Tibial artery (tissue), 4 donors: ENCODE measurements at places on chromosomes 3 and 15.
A peak's percentile ranks its signal among the peaks of the same experiment; 100 is the strongest.

- H3K27ac ChIP-seq = no peak overlapping the region
- H3K27me3 ChIP-seq = no peaks in the 10 kb centered on the region
- H3K4me1 ChIP-seq = no peaks in the 10 kb centered on the region
- DNase-seq = no peak
- H3K36me3 ChIP-seq = no peaks in the 10 kb centered on the region
Measured at GRCh38 chr15:77807115-77807514, 174.4 kb upstream of the LINGO1 start.

DNA sequence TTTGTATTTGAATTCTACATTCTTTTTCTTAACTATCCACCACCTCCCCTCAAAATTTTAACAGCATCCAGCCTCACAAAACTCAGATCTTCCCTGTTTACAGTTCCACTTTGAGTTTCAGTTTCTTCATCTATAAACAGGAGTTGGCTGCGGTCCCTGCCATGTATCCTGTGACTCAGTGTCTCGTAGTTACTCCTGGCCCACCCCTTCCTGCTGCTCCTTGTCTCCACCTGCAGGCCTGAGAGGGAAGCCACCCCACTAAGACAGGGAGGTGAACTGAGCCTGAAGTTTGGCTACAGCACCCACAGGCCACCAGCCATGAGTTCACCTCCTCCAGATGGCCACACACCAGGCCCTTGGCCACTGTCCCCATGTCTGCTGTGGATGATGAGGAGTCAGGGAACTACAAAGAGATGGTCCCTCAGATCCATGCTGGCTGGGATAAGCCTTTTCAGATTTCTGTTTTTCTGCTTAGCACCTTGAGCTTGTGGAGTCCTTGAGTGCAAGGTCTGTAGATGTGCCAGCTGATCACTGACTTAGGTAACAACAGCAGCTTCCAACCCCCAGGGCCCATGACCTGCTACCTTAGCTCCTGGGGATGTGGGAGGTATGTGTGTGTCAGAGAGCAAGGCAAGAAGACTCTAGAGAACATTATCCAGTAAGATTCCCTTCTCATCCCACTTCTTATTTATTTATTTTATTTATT lies 37.5 kb downstream of the CD86 start:
- H3K4me1 ChIP-seq = no peaks in the 10 kb centered on the region
- DNase-seq = no peak
- H3K27ac ChIP-seq = no peak overlapping the region
- H3K27me3 ChIP-seq = no peaks in the 10 kb centered on the region
- no peak overlapping the region for H3K4me3 ChIP-seq

- DNase-seq = no peak
- no peak overlapping the region for H3K4me3 ChIP-seq
Measured at GRCh38 chr3:106518516-106518915, 649.7 kb upstream of the CBLB start.

- H3K27ac ChIP-seq = no peak overlapping the region
- H3K27me3 ChIP-seq = no peaks in the 10 kb centered on the region
- H3K4me3 ChIP-seq = no peak overlapping the region
Measured at GRCh38 chr3:23819599-23820360, 14.0 kb downstream of the UBE2E1 start.

GRCh38 chr15:87287156-87287555 lies 969.4 kb downstream of the NTRK3 start:
- H3K4me1 ChIP-seq = no peaks in the 10 kb centered on the region
- no peaks in the 10 kb centered on the region for H3K36me3 ChIP-seq
- no peak for DNase-seq

DNA sequence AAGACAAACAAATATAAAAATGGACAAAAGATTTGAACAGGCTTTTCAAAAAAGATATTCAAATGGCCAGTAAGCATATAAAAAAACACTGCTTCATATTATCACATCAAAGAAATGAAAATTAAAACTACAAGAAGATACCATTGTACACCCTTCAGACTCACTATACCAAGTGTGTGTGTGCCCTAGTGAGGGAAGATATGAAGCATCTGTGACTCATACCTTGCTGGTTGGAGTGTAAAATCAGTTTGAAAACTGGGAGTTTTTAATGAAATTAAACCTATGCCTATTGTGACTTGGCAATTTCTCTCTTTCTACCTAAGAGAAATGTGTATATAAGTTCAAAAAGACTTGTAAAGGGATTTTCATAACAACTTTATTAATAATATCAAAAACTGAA lies 23.5 kb upstream of the SLC15A2 start:
- H3K27me3 ChIP-seq = no peaks in the 10 kb centered on the region
- H3K36me3 ChIP-seq = no peaks in the 10 kb centered on the region
- no peak overlapping the region for H3K4me3 ChIP-seq
- no peak for DNase-seq

DNA sequence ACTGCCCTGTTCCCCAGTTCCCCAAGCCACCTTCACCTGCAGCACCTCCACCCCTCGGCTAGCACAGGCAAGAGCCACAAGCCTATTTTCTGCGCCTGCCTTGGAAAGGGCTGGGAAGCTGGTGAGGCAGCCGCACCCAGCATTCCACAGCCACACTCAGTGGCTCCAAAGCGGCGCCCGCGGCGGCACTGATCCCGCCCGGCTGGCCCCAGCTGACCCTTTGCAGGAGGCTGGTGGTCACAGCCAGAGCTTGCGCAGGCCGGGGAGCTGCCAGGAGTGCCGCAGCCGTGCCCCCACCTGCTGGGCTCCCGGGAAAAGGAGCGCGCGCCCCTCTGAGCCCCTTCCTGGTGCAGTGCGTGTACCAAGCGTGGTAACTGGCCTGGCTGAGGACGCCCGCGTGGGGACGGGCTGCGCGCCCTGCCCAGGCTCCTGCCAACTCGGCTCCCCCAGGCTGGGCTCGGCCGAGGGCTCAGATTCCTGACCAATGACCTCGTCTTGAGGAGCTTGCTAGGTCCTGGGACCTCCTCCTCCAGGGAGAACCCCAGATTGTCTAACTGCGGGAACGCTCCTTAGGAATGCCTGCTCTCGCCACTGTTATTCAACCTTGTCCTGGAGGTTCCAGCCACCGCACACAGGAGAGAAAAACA lies 13.3 kb downstream of the GRAMD2A start:
- peaks cover 16% of the 10 kb centered on the region for H3K4me1 ChIP-seq
- H3K36me3 ChIP-seq = no peaks in the 10 kb centered on the region
- no peaks in the 10 kb centered on the region for H3K27me3 ChIP-seq
- peak overlapping the region; percentile 39 for H3K4me3 ChIP-seq
- no peak for DNase-seq
- H3K27ac ChIP-seq = no peak overlapping the region

DNA sequence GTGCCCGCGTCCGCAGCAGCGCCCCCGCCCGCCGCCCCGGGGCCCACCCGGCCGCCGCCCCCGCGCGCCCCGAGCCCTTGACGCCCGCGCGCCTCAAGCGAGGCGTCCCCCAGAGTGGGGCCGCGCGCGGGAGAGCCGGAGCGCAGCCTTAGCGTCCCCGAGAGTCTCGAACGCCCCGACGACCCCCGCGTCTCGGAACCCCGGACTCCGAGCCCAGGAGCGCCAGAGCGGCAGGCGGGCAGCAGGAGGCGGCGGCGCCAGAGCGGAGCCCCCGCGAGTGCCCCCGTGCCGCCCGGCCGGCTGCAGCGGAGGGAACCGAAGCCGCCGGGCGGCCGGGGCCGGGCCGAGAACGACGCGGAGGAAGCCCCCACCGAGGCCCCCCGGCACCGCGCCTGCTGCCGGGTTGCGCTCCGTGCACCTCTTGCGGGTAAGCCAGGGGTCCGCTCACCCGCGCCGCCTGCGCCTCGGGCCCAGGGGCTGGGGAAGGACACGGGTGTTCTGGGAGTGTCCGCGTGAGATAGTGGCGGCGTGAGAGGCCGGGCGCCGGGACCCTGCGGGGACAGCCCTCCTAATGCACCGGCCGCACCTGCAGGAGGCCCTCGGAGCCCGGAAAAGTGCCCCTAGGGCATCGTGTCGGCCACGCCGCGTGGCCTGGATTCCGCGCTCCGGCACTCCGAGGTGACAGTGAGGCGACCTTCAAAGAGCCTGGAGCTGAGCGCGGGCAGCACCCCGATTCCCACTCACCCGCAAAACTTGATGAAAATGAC lies 52.0 kb upstream of the ULK4 start:
- peak overlapping the region; percentile 88 for H3K4me3 ChIP-seq
- DNase-seq = peak; percentile 73
- no peaks in the 10 kb centered on the region for H3K27me3 ChIP-seq
- H3K4me1 ChIP-seq = peaks cover 2% of the 10 kb centered on the region
- H3K36me3 ChIP-seq = no peaks in the 10 kb centered on the region

DNA sequence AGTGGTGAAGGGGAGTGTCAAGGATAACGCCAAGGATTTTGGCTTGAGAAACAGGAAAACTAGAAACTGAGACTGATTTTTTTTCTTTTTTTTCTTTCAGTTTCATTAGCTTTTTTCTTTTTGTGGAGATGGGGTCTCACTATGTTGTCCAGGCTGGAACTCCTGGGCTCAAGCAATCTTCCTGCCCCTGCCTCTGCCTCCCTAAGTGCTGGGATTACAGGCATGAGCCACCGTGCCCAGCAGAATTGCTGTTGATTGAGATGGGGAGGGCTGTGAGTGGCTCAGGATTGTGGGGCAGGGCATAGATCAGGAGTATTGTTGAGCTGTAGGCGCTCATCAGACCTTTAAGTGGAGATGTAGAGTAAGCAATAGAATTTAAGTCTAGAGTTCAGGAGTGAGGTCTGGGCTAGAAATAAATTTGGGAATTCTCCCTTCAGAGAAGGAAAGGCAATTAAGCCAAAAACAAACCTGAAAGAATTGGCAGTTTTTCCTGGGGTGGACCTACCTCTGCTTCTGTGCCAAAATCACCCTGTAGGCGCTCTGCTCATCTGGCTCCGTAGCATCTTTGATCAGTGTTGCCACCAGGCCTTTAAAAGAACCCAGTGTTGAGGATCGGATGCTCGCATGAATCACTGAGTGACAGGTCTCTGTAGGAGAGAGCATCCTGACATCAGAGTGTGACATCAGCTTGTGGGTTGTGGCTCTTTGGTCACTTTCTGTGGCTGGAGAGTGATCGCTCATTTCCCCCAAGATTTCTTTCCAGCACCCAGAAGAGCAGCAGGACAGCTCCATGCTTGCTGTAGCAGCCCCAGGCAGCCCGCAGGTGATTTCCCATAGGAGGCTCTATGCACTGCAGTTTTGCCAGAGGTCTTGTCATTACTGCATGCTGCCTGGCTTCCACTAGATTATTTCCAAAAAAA lies 15.8 kb downstream of the ABHD17C start:
- H3K4me1 ChIP-seq = no peaks in the 10 kb centered on the region
- no peaks in the 10 kb centered on the region for H3K27me3 ChIP-seq
- no peaks in the 10 kb centered on the region for H3K36me3 ChIP-seq

DNA sequence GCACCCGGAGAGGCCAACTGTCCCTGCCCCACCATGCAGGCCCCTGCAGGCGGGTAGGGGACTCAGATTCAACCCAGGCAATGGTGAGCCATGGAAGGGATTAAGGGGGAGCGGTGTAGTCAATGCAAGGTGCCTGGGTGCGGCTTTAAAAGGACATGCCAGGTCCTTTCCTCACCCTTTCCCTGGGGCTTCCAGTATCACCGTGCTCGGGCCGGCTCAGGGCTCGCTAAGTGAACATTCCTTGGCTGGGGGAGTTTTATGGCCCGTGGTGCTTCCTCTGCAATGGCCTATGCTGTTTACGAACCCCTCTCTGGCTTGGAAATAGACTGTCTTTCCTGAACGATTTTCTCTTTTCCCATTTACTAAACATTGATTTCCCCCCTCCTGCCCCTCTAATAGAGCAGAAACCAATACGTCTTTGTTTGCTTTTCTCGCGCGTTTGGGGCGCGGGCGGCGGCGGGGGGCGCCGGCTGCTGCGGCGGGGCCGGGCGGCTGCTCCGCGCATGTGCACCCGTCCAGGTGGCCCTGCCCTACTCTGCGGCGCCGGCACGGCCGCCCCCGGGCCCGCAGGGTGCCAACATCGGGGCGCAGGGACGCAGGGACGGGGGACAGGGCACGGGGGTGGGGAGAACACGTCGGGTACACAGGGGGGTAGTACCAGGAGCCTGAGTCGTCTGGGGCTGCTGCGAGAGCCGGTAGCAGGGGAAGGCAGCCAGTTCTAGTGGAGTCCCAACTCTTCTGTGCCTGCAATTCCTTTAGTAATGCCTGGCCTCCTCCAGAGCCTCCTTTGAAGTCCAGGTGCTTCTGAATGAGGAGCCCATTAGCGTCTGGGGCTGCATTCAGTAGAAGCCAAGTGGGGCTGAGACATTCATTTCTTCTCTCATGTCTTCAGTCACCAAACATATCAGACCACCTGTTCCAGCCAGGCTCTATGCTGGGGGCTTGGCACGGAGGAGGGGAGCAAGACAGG lies 26.9 kb upstream of the CACNA2D2 start:
- H3K27me3 ChIP-seq = no peaks in the 10 kb centered on the region
- no peaks in the 10 kb centered on the region for H3K36me3 ChIP-seq
- no peak overlapping the region for H3K27ac ChIP-seq
- no peak overlapping the region for H3K4me3 ChIP-seq
- DNase-seq = no peak

GRCh38 chr3:188349351-188349901 lies 195.5 kb downstream of the LPP start:
- peak overlapping the region; percentile 68 for H3K27ac ChIP-seq
- peaks cover 97% of the 10 kb centered on the region for H3K4me1 ChIP-seq
- no peak overlapping the region for H3K4me3 ChIP-seq
- no peak for DNase-seq

GRCh38 chr3:36244728-36245127 lies 135.6 kb upstream of the STAC start:
- H3K4me3 ChIP-seq = no peak overlapping the region
- H3K4me1 ChIP-seq = no peaks in the 10 kb centered on the region

DNA sequence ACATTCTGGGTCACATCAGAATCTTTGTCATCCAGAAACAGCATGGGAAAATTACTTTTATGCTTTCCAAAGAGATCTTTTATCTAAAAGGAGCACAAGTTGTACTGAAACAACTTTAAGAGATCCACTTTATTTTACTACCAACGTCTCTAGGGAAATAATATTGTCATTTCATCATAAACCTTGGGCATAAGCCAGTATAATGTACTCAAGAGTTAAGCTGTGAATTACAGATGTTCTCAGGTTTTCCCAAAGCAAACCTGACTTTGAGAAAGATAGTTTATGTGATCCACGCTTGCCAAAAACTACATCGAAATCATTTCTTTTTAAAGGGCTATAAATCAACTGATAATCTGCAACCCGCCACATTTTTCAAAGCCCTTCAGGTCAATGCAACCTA lies 124.1 kb upstream of the CRBN start:
- no peaks in the 10 kb centered on the region for H3K27me3 ChIP-seq
- H3K4me3 ChIP-seq = no peak overlapping the region
- DNase-seq = no peak
- no peaks in the 10 kb centered on the region for H3K36me3 ChIP-seq

GRCh38 chr3:46861605-46862368 lies 1.5 kb downstream of the MYL3 start:
- H3K4me1 ChIP-seq = peaks cover 17% of the 10 kb centered on the region
- DNase-seq = peak; percentile 10
- no peak overlapping the region for H3K4me3 ChIP-seq
- H3K36me3 ChIP-seq = no peaks in the 10 kb centered on the region

DNA sequence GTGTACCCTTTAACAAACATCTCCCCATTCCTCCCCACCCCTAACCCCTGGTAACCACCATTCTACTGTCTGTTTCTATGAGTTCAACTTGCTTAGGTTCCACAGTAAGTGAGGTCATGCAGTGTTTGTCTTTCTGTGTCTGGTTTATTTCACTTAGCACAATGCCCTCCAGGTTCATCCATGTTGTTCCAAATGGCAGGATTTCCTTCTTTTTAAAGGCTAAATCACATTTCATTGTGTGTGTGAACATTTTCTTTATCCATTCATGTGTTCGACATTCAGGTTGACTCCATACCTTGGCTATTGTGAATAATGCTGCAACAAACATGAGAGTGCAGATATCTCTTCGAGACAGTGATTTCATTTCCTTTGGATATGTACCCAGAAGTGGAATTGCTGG lies 62.7 kb downstream of the TJP1 start:
- H3K27ac ChIP-seq = no peak overlapping the region
- DNase-seq = no peak
- H3K4me1 ChIP-seq = peaks cover 3% of the 10 kb centered on the region
- H3K4me3 ChIP-seq = no peak overlapping the region
- H3K27me3 ChIP-seq = no peaks in the 10 kb centered on the region
